ENCODE measurements at places on chromosomes 6 and 20. TPM values are rescaled to one million over a fixed set of nuclear protein-coding genes. Genes with fewer than 3 reads are reported as not detected.

- peaks cover 69% of the 10 kb centered on the region for H3K4me1 ChIP-seq
- H3K36me3 ChIP-seq: no peaks in the 10 kb centered on the region
- no peaks in the 10 kb centered on the region for H3K27me3 ChIP-seq
- no peak overlapping the region for H3K4me3 ChIP-seq
- DNase-seq: no peak
- peak overlapping the region; percentile 82 for H3K27ac ChIP-seq
These were observed 82.6 kb upstream of the DST start for GRCh38 chr6:56725254-56725653.

- no peak for DNase-seq
- peaks cover 16% of the 10 kb centered on the region for H3K27me3 ChIP-seq
- no peaks in the 10 kb centered on the region for H3K36me3 ChIP-seq
- H3K4me3 ChIP-seq: no peak overlapping the region
- no peak overlapping the region for H3K27ac ChIP-seq
These were observed 16.6 kb downstream of the VSTM2L start for GRCh38 chr20:37919389-37920040.

DNA sequence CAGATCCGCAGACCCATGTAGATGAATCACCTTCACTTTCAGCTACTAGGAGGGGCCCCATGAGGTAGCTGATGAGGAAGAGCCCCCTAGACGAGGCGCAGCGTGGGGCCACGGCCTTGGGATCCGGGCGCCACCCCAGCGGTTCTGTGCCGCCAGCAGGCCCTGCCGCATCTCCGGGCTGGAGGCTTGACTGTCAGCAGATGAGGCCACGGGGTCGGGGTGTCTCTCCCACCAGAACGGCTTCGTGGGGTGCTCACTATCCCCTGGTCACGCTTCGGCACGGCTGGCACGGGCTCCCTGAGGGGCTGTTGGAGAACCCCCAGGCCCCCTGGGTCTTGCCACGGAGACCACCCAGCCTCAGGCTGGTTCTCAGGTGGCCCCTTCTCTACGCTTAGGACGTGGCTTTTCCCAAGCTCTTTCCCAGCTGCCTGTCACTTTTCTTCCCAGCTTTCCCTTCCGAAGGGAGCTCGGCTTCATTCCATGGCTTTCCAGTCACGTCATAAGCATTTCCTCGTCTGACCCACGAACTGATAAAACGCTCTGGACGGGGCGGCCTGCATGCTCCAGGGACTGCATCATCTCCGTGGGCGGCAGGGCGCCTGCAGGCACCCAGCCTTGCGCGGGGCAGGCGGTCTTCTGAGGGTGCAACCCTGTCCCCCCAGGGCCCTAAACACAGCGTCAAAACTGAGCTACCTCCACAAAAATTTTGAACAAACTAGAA, 85.9 kb downstream of the THBS2 start:
- peak overlapping the region; percentile 34 for H3K27ac ChIP-seq
- H3K27me3 ChIP-seq: no peaks in the 10 kb centered on the region
- H3K4me3 ChIP-seq: peak overlapping the region; percentile 5
- H3K36me3 ChIP-seq: no peaks in the 10 kb centered on the region

GRCh38 chr6:142914369-142914768, 30.6 kb downstream of the HIVEP2 start:
- H3K36me3 ChIP-seq: no peaks in the 10 kb centered on the region
- no peak overlapping the region for H3K27ac ChIP-seq
- H3K4me3 ChIP-seq: no peak overlapping the region
- no peaks in the 10 kb centered on the region for H3K27me3 ChIP-seq
- no peak for DNase-seq
- no peaks in the 10 kb centered on the region for H3K4me1 ChIP-seq

LTB gene
- 0.64 TPM for total RNA-seq

GNRH2 gene
- total RNA-seq: 0.32 TPM

- H3K27me3 ChIP-seq: no peaks in the 10 kb centered on the region
- H3K27ac ChIP-seq: no peak overlapping the region
- 0 out of 2 replicates have a peak, but pooled peaks cover 3% of the 10 kb centered on the region for H3K36me3 ChIP-seq
These were observed 100.2 kb downstream of the TRMT11 start for GRCh38 chr6:126086560-126086959.

GRCh38 chr6:21222656-21223055, 370.9 kb upstream of the SOX4 start:
- no peak overlapping the region for H3K4me3 ChIP-seq
- no peak overlapping the region for H3K27ac ChIP-seq
- peaks cover 3% of the 10 kb centered on the region for H3K4me1 ChIP-seq
- no peaks in the 10 kb centered on the region for H3K27me3 ChIP-seq
- no peak for DNase-seq

DYNLT2 gene
- 1.5 TPM for total RNA-seq

ELOVL4 gene
- total RNA-seq: not detected

FAM162B gene
- total RNA-seq: not detected

VARS1 gene
- total RNA-seq: 254 TPM

- H3K4me3 ChIP-seq: no peak overlapping the region
- no peaks in the 10 kb centered on the region for H3K4me1 ChIP-seq
- DNase-seq: no peak
- no peaks in the 10 kb centered on the region for H3K36me3 ChIP-seq
These were observed 26.2 kb upstream of the MMP24 start for GRCh38 chr20:35200267-35200666.

- no peaks in the 10 kb centered on the region for H3K27me3 ChIP-seq
- DNase-seq: no peak
- H3K36me3 ChIP-seq: no peaks in the 10 kb centered on the region
- H3K4me1 ChIP-seq: peaks cover 10% of the 10 kb centered on the region
These were observed 103.6 kb downstream of the MAP3K7 start for GRCh38 chr6:90483116-90483839.

- H3K27me3 ChIP-seq: no peaks in the 10 kb centered on the region
- H3K27ac ChIP-seq: no peak overlapping the region
- H3K36me3 ChIP-seq: no peaks in the 10 kb centered on the region
These were observed 131.7 kb upstream of the HDGFL1 start for GRCh38 chr6:22437665-22438064.

DNA sequence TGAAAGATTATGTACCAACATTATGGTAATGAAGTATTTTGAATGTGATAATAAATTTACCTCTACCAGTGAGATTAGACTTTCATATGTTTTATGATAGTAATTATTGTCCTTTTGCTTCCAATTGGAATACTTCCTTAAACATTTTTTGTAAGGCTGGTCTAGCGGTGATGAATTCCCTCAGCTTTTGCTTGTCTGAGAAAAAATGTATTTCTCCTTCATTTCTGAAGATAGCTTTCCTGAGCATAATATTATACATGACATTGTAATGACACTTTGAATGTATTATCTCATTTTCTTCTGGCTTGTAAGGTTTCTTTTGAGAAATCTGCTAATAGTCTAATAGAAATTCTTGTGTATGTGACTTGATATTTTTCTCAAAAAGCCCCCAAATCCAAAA, 18.6 kb upstream of the EDN1 start:
- H3K4me1 ChIP-seq: no peaks in the 10 kb centered on the region
- H3K27me3 ChIP-seq: no peaks in the 10 kb centered on the region
- no peak overlapping the region for H3K4me3 ChIP-seq
- DNase-seq: no peak

GRCh38 chr6:114084327-114084890, 113.5 kb upstream of the HDAC2 start:
- DNase-seq: no peak
- no peak overlapping the region for H3K4me3 ChIP-seq
- H3K27me3 ChIP-seq: no peaks in the 10 kb centered on the region
- H3K4me1 ChIP-seq: no peaks in the 10 kb centered on the region

- no peak overlapping the region for H3K4me3 ChIP-seq
- H3K27ac ChIP-seq: no peak overlapping the region
- no peaks in the 10 kb centered on the region for H3K27me3 ChIP-seq
- no peak for DNase-seq
These were observed 177.3 kb downstream of the EPHA7 start for GRCh38 chr6:93242049-93242448.

DNA sequence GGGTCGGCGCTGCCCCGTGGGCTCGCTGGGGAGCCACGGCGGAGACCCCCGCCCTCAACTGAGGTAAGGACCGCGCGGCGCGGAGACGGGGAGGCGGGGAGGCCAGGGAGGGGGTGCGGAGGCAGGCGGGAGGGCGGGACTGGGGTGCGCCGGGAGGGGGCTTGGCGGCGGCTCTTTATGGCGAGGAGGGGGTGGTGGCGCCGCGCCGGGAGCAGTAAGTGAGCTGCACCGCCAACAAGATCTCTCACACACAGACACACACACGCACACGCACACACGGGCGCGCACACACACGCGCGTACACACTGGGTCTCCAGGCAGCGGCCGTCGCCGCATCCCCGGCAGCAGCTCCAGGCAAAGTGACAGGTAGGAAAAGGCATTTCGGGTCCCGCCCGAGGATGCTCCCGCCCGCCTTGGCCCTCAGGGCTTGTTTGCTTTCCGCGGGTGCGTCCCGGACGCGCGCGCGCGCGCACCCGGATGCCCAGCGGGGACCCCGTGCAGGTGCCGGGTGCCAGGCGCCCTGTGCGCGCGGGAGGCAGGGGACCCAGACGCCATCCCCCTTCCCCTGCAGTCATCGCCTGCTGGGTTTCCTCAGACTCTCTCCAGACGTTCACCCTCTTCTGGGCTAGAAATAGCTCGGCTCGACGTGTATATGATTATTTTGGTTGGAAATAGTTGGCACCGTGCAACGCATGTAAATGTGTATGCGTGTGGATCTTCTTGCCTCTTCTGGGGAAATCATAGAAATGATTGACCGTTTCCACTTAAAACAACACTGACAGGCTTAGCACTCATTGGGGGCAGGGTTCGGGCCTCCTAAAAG, at the start of gene PLCB4:
TSS of gene PLCB4 (plus strand) at position 247 of the 823 bp plus-strand sequence. CDS start 238,728 bp downstream, outside the sequence.
- H3K4me1 ChIP-seq: peaks cover 21% of the 10 kb centered on the region
- H3K36me3 ChIP-seq: no peaks in the 10 kb centered on the region
- DNase-seq: no peak
- peak within 1 kb of the TSS; percentile 61 for H3K27ac ChIP-seq
- H3K4me3 ChIP-seq: peak within 1 kb of the TSS; percentile 61
- H3K27me3 ChIP-seq: no peaks in the 10 kb centered on the region

DNA sequence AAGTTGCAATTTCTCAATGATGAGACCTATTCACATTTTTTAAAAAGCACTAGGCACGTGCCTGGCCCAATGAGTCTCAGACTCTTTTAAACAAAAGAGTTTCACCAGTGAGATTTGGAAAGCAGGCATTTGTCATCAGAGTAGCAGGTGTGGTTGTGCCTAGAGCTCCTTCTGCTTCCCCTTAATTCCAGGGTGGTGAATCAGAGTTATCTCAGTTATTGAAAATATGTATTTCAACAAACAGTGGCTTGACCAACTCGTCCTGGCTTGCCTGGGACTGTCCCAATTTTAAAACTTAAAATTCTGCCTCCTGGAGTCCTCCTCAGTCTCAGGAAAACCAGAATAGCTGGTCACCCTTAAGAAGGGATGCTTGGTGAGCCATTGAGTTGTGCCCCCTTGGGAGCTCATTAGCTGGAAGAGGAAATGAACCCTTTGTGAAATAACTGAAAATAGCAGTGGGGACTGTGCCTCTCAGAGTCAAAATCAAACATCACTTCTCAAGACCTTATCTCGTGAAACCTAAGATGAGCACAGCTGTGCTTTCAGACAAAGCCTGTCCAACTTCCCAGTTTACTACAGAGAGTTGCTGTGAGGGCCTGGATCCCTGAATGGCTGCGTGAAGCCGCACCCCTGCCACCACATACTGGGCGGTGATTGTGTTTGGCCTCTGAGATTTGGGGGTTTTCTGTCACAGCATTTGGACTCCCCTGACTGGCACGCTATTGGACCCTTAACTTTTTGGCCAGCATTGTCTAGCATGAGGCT, 116.3 kb downstream of the ANKRD60 start:
- no peaks in the 10 kb centered on the region for H3K36me3 ChIP-seq
- peaks cover 11% of the 10 kb centered on the region for H3K4me1 ChIP-seq
- H3K27me3 ChIP-seq: peaks cover 16% of the 10 kb centered on the region
- H3K27ac ChIP-seq: no peak overlapping the region
- no peak overlapping the region for H3K4me3 ChIP-seq

TTLL9 gene
- total RNA-seq: not detected

DNA sequence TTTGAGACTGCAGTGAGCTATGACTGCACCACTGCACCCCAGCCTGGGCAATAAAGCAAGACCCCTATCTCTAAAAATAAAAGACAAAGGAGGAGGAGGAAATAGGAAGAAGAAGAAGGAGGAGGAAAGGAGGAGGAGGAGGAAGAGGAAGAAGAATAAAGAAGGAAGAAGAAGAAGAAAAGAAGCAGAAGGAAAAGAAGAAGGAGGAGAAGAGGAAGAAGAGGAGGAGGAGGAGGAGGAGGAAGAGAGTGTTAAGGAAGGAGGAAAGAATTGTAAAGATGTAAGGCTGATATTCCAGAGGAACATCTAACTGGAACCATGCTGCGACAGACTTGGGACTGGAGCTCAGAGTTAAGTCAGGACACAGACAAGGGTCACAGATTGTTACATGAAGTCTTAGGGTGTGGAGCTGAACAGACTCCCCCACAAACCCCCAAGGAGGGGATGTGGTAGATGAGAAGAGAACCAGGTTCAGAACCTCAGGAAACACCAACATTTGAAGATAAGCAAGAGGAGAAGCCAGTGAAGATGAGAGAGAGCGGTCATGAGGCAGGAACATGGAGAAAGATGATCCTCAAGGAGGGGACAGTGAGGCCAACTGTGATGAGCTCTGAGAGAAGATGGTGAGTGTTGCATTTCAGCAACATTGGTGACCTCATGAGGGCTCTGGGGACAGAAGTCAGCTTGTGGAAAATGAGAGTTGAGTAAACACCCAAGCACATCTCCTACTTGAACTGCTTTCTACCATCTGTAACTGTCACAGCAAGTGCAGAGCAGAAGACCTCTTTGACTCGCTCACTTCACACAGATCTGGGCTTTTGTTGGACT, 118.2 kb downstream of the CD164 start:
- no peaks in the 10 kb centered on the region for H3K36me3 ChIP-seq
- no peaks in the 10 kb centered on the region for H3K4me1 ChIP-seq
- no peak for DNase-seq
- H3K27ac ChIP-seq: no peak overlapping the region
- no peaks in the 10 kb centered on the region for H3K27me3 ChIP-seq

SMIM29 gene
- total RNA-seq: 25.1 TPM

DNA sequence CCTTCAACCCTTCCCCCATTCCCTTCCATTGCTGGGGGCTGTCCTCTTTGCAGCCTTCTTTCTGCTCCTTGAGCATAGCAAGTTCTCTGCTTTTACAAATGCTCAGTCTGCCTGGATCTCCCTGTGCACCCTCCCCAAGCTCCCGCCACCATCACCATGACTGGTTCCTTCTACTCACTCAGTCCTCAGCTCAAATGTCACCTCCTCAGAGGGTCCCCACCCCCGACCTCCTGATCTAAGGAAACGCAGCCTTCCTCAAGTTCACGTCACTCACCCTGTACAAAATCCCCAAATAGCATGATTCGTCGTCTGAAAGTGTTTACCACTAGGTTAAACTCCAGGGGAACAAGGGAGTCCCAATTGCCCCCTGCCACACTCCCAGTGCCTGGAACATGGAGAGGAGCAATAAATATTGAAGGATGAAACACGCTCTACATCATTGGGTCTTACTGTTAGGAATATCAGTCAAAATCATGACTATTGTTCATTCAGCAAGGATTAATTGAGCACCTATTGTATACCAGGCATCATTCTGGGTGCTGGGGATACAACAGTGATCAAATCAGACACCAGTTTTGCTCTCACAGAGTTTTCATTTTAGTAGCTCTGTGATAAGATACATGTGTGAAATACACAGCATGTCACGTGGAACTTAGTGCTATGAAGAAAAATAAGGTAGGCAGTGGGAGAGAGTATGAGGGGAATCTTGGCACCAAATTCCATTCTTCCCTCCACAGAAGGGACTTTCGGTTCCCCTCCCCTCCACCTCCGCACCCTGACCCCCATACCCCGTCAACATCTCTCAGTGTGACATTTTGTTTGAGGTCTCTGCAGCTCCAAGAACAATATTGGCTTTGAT, 15.6 kb downstream of the TP53RK start:
- no peak for DNase-seq
- H3K27ac ChIP-seq: no peak overlapping the region
- no peak overlapping the region for H3K4me3 ChIP-seq
- no peaks in the 10 kb centered on the region for H3K36me3 ChIP-seq
- H3K27me3 ChIP-seq: no peaks in the 10 kb centered on the region
- peaks cover 6% of the 10 kb centered on the region for H3K4me1 ChIP-seq
